Effector memory CD8-positive, alpha-beta T cell (primary cell): ENCODE measurements at places on chromosomes 5 and 9.

DNA sequence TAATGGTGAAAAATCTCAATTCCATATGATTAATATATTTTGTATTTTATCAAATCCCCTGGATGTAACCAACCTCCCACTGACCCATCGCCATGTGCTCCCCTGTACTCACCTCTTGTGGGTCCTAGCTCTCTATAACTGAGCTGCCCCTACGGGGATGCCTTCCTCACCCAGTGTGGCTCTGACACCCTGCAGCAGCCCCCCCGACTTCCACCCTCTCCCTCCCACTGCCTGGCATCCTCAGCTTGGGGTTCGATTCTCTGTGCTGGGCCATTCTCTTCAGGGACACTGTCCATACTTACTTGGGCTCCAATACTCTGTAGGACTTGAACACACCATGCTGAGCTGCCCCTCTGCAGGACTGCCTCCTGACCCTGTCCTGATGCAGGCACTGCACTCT lies 87.1 kb downstream of the PJA2 start:
- no peak for DNase-seq

DNA sequence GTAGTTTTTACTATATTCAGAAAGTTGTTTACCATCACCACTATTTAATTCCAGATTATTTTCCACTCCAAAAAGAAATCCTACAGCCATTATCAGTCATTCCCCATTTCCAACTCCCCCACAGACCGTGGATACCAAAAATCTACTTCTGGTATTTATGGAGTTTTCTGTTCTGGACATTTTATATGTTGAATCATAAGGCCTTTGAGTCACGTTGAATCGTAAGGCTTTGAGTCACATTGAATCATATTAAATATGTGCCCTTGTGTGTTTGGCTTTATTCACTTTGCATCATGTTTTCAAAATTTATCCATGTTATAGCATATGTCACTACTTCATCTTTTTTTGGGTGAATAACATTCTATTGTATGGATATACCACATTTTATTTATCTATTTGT lies 454.1 kb upstream of the NUDT12 start:
- no peak for DNase-seq

- no peak for DNase-seq
Measured at GRCh38 chr9:133876144-133876543, 116.0 kb downstream of the VAV2 start.

GRCh38 chr5:146866263-146866662 lies 12.3 kb downstream of the PPP2R2B start:
- no peak for DNase-seq

DNA sequence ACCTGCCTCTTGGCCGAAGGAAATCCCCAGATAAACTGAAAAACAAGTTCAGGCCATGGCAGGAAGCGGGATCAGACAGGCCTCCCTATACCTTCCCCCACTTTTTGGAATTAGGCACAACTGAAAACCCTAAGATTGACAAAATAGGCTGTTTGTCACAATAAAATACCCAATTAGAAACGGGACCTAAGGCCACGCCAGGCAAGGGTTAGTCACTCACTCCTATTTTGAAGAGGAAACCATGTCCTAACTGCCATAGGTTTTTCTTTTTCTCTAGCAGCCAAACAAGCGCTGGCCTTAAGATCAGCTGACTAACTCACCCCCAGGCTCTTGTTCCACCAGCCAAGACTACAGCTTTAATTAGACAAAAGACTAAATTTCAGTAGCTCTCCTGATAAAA lies 11.9 kb downstream of the FBP2 start:
- no peak for DNase-seq

- no peak for DNase-seq
Measured at GRCh38 chr9:16460696-16461095, 409.8 kb downstream of the BNC2 start.

DNA sequence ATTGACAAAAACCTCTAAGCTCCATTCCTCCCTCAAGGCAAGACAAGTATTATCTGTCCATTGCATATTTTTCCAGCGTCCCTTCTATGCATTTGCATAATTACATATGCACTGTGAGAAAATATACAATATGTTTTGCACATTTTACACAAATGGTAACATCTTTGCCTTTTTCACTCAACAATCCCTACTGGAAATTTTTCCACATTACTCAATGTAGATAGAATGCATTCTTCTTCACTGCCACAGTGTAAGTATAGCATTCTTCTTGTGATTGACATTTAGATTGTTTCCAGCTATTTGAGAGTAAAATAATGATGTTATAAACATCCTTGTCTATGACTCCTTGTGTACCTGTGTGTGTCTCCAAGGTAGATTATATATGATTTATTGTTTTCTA lies 205.0 kb downstream of the SLIT3 start:
- DNase-seq = no peak

- no peak for DNase-seq
Measured at GRCh38 chr9:126773004-126773607, 31.7 kb upstream of the ZBTB43 start.

- no peak for DNase-seq
Measured at GRCh38 chr5:34738381-34738780, 82.3 kb downstream of the RAI14 start.

- no peak for DNase-seq
Measured at GRCh38 chr5:62661126-62661525, 82.5 kb downstream of the LRRC70 start.

GRCh38 chr5:74482990-74483389 lies 157.5 kb downstream of the ENC1 start:
- DNase-seq = no peak

DNA sequence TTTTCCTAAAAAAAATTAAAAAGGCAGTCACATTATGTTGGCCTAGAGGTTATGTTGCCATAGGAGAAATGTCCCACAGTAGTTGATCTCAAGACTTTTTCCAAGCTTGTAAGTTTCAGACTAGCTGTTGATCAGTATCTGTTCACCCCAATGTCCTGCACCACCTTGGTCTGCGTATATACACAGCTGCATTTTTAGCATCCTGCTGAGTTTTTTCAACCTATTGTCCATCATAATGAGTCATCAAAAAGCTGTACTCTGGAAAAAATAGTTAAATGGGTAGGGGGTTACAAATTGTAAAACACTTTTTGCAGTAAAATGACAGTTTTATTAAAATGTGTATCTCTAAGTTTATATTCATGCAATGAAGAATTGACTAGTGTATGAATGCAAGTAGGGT lies 53.2 kb upstream of the TMEM171 start:
- no peak for DNase-seq

DNA sequence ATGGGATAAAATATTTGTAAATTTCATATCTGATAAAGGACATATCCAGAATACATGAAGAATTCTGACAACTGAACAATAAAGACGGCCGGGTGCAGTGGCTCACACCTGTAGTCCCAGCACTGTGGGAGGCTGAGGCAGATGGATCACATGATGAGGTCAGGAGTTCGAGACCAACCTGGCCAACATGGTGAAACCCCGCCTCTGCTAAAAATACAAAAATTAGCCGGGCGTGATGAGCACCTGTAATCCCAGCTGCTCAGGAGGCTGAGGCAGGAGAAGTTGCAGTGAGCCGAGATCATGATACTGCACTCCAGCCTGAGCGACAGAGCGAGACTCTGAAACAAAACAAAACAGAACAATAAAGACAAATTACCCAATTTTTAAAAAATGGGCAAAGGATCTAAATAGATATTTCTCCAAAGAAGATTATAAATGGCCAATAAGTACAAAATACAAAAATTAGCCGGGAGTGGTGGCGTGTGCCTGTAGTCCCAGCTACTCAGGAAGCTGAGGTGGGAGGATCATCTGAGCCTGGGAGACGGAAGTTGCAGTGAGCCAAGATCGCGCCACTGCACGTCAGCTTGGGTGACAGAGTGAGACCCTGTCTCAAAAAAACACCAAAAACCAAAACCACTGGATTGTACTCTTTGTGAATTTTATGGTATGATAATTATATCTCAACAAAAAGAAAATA lies 9.6 kb upstream of the NSD1 start:
- no peak for DNase-seq

DNA sequence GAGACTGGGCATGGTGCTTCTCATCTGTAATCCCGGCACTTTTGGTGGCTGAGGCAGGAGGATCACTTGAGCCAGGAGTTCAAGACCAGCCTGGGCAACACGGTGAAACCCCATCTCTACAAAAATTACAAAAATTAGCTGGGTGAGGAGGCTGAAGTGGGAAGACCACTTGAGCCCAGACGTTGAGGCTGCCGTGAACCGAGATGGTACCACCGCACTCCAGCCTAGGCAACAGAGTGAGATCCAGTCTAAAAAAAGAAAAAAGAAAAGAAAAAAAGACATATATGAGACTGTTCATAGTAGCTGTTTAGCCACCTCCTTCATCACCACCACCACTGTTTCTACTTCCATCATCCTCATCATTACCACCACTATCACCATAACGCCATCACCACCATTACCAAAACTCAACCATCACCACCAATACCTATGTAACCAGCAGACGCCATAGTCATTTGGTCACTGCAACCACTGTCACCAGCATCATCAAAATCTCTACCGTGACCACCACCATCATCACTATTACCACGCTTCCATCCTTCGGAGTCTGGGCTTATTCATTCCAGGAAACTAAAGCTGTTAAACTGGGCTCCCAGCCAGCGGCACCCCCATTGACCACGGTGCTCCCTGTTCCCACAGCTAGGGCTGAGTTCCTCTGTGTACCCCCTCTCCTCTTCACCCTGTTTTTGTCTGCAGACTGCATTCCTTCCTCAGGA lies 8.4 kb upstream of the KIF12 start:
- no peak for DNase-seq

DNA sequence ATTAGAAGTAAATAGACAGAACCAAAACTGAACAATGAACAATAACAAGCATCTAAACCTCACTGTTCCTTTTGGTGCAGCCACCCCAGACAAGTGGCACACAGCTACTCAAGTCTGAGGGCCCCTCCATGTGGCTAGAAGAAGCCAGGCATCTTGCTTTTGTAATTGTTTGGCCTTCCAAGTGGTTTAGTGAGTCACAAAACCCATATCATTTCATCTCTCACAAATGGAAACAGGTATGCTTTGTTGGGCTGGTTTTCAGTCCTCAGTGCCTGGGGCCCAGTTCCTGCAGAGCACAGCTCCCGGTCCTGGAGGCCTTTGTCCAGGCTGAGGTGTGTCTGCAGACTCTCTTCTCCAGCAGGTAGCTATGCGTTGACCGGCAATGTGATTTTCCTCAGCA lies 16.7 kb downstream of the PRLR start:
- no peak for DNase-seq

DNA sequence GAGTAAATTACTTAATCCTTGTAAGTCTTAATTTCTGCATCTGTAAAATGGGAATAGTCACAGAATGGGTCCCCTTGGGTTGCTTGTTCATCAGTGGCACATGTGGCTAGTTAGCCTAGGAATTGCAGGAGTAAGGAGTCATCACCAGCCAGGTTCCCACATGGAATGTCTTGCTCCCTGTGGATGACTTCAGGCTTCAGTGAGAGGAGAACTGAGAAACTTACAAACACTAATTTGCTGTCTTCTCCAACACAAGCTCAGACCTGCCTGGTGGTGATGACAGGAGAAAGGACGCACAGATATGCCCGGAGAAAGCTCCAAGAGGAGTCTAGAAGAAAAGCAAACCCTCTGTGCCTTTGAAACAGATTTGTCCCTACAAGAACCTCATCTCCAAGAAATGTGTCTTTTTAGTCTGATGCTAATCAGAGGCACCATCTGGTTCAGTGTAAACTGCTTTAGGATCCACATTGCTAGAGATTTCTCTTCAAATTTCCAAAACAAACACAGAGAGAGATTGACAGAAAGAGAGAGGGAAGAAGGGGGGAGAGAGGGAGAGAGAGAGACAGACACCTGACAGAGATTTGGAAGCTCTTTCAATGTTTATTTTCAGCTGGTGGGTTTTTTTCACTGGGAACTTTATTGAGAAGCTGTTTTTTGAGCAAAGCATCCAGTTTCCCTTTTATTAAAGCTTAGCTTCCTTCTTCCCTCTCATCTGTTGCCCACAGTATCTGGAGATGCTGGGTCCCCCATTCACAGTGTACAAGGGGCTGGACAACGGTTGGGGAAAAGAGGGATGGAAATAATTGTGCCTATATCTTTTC lies 128.3 kb downstream of the DOCK2 start:
- no peak for DNase-seq

GRCh38 chr5:55226934-55227663 lies at the start of gene MCIDAS:
Gene MCIDAS, minus strand, starts transcription at chr5:55227315. Its CDS starts 177 bp downstream, at chr5:55227138.
- DNase-seq = no peak

DNA sequence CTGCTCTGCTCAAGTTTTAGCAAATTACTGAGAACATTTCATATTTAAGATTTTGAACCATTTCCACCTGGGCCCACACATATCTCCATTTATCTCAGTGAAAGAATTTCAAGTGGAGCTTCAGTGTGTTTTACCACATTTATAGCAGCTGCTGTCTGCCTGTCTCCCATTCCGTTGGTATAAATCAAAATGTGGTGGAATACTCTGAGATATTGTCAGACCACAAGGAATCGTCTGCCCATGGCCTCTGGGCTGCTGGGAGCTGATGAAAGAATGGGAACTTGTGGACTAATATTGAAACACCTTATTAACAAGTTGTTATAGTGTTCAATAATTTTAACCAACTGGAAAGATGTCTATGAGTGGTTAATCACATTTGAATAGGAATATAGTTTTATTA lies 33.3 kb downstream of the MAST4 start:
- no peak for DNase-seq

- DNase-seq = no peak
Measured at GRCh38 chr5:176906126-176906525, 7.0 kb upstream of the HK3 start.

- no peak for DNase-seq
Measured at GRCh38 chr9:5897851-5898250, 7.2 kb downstream of the MLANA start.

DNA sequence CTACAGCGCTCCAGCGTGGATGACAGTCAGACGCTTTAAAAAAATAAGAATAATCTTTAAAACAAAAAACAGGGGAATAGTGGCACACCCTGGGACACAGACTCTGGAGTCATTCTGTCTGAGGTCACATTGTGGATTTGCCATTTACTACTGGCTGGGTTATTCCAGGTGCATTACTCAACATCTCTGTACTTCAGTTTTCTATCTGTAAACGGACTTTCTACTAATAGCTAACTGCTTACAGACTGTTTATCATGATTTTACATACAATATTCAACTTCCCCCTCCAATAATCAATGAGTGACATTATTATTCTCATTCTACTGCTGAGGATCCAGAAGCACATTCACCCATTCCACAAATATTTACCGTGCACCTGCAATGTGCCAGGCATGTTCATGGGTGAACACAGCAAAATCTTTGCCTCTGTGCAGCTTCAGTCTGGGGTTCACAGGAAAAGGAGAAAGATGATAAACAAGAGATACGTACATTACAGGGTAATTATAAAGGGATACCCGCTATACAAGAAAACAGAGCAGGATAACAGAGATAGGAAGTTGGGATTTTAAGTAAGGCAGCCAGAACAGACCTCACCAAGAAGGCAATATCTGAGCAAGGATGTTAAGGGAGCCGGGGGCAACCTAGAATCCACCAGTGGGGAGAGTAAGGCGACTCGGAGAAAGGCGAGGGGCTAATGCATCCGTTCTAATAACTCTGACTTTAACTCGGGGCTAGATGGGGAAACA lies 984 bp upstream of the RAD23B start:
- DNase-seq = no peak
